ENCODE measurements at places on chromosomes 11 and 22.

GRCh38 chr11:69040581-69041260, 8.0 kb upstream of the TPCN2 start:
- DNase-seq: peak; percentile 94

GRCh38 chr11:130159657-130160497, at the start of gene ST14:
Gene ST14 (plus strand): TSS chr11:130159782. CDS start chr11:130159980, 198 bp downstream.
- DNase-seq: no peak

DNA sequence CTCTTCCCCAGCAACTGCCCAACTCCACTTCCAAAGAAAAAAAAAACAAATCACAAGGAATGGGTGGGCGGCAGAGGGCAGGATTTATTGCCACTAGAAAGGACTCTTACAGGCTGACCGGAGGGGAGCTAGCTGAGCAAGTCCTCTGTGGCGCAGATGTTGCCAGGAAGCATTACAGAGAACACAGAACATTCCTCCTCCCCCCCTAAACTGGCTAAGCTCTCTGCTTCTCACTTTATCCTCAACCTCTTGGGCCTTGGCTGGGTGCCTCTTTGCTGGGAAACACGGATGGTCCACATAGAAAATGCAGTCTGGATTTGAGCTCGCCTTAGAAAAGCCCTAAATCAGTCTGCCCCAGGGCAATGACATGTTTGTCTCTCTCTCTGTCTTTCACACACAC, 12.6 kb upstream of the FJX1 start:
- DNase-seq: no peak

GRCh38 chr11:16296273-16296672, 60.1 kb downstream of the SOX6 start:
- DNase-seq: no peak

DNA sequence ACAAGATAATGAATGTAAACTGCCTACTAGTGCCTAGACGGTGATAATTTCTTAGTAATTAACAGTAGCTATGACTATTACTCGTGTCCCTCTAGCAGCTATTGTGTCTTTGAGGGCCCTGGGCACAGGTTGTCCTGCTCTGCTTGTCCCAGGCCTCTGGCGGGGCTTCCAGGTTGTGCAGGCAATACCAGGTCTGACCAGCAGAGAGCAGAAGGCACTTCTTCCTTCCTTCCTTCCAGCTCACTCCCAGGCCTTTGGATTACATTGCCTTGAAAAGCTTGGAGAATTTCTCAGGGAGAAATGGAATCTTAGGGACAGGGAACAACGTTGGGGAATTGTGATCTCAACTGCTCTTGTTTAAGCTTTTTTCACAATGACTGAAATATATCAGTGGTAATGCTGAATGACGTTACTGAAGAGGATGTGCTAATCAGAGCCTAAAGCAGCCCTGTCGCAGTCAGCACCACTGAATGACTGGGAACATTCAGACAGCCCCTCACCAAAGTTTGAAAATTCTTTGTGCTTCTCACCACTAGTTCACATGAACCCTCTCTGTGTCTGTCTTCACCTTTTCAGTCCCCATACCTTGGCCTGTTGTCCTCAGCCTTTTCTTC, 8.4 kb upstream of the CCKBR start:
- DNase-seq: peak; percentile 45

DNA sequence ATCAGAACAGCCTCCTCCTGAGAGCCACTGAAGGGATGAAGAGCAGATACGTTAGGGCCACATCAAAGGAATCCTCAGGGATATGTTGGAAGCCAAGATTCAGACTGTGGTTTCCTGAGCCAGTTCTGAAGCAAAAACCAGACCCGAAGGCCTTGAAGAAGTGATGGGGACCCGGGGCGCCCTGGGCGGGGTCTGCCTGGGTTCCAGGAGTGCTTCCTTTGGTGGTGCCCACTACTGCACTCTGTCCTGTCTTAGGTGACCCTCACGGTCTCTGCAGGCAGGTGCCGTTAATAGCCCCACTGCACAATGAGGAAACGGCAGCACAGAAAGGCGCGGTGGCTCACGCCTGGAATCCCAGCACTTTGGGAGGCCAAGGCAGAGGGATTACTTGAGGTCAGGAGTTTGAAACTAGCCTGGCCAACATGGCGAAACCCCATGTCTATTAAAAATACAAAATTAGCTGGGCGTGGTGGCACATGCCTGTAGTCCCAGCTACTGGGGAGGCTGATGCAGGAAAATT, 12.9 kb upstream of the SH3BP1 start:
- DNase-seq: no peak

DNA sequence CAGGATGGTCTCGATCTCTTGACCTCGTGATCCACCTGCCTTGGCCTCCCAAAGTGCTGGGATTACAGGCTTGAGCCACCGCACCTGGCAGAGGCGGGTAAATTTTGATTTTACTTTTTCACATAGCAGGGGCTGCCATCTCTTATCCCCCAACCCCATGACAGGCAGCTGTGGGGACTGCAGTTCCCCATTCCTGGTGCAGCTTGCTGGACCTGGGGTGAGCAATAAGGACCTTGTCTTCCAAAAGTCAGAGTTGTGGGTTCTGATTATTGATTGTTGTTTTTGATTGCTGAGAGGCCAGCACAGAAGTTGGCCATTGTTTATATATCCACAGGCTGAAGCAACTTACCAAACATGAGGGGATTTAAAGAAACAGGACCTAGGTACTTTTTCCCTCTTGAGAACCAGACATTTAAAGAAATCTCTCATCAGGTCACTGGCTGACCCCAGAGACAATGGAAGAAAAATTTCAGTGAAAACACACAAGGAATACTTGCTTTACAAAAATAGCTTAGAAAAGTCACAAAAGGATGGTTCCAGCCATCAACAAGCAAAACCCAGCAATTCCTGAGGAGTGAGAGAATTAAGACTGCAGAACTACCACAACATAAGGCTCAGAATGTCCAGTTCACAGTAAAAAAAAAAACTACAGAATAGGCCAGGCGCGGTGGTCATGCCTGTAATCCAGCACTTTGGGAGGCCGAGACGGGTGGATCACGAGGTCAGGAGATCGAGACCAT, 22.0 kb upstream of the MAPK1 start:
- DNase-seq: no peak

- no peak for DNase-seq
Measured at GRCh38 chr11:10324474-10324873, 19.6 kb downstream of the ADM start.

DNA sequence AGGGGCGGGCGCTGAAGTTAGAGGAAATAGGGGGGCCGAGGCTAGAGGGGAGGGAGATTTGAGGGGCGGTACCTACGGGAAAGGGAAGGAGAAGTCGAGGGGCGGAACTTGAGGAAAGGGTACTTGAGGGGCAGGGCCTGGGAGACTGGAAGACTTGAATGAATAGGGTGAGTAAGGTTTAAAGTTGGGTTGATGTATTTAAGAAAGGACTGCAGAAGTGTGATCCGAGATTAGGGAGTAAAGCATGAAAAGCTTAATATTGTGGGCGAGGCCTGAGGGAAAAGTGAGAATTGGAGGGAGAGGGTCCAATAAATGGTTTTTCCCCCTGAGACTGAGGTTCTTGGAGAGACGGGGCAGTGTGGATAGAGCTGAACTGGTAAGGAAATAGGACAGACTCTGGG, 723 bp downstream of the HSCB start:
- no peak for DNase-seq

GRCh38 chr11:62553080-62553838, 6.7 kb upstream of the AHNAK start:
- peak; percentile 81 for DNase-seq

DNA sequence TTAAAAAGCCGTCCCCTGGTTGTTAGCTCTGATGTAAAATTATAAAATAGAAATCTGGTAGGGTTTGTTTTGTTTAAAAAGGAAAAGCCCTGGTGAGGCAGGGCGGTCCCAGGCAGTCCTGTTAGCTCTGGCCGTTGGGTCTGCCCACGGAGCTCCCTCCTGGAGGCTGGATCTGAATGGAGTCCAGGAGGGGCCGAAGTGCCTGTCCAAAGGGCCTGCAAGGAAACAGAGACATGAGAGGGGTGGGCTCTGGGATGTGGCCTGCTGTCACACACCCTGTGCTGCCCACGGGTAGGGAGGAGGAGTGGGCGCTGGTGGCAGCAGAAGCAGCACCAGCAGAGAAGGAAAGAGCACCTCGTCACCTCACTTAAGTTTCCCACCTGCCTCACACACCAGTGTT, 11.3 kb upstream of the PMM1 start:
- no peak for DNase-seq

- DNase-seq: no peak
Measured at GRCh38 chr11:36392196-36392595, 96.1 kb downstream of the PRR5L start.

DNA sequence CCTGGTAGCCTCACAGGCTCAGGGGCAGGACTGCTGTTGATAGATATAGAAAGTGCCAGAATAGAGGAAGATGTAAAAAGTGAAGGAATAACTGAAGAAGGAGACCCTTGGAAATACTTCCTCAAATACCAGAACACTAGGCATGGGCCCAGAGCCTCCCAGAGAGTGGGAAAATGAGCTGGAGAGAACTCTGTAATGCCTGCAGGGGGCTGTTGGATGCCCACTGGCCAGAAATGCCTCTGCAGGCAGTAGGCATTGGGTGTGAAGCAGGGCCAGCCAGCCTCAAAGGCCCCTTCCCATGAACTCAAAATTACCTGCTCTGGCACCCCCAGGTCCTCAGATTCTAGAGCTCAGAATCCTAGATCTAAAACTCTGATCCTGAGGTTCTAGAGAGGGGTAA, 15.1 kb downstream of the P2RY2 start:
- DNase-seq: no peak

DNA sequence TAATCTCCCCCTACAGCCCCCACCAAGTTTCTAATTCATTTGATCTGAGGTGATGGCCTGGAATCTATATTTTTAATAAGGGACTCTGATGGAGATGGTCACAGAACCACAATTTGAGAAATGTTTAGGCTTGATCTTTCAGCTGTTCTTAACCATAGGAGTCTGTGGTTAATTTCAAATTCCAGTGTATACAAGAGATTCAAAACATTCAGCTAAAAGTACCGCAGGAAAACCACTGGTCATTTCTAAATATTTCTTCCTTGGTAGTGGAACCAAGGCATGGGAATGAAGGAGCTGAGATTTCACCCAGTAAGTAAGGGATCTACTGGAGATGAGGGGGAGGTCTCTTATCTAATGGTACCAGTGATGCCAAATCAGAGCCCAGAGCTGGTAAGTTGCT, 18.3 kb upstream of the GALNT18 start:
- DNase-seq: no peak

GRCh38 chr11:10993186-10993585, 135.3 kb upstream of the ZBED5 start:
- no peak for DNase-seq

DNA sequence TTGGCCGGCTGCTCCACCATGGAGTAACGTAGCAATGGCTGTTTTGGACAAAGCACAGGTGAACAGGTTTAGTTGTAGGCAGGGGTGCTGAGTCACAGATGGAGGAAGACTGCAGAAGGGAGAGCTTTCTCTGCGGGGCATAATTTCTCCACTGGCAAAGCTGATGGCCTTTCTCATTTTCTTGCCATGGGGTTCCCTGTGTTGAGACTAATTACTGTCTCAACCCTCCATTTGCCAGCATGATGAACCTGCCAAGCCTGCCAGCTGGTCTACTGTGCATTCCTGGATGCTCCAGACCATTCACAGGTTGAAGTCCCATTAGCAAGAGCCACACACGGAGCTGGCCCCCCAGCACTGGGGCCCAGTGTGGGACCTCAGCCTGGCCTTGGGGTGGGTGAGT, 202.4 kb downstream of the BARX2 start:
- no peak for DNase-seq

DNA sequence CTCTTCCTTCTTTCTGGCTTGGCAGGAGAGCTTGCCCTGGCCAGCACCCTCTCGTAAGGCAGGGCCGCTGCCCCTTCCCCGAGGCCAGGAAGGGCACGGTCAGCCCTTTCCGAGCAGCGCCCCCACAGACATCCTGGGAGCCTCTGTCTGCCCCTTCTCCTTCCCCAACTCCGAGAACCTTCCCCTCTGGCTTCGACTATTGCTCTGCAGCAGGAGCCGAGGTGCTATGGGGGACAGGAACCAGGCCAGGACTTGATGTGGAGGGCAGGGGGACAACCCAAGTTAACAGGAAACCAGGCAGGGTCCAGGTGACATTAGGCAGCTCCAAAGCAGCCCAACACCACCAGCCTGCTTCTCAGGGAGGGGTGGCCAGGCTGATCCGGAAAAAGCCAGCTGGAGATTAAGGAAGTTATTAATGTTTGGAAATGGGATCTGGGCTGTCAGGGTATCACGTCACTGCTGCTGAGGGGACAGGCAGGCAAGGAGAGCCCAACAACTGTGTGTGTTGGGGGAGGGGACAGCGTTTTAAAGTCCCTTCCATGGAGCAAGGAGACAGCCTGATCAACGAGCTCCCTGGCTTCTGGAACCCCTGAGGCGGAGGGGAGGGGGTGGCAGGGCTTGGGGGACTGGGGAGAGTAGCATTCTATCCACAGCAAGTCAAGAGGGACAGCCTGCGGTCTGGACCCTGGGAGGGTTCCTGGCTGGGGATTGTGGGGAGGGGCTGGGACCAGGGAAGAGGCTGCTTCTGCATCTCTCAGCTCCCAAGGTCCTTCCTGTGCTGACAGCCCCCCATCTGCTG, 27.3 kb downstream of the SYT7 start:
- DNase-seq: no peak

- DNase-seq: no peak
Measured at GRCh38 chr11:91850533-91851275, 373.9 kb upstream of the FAT3 start.

GRCh38 chr11:13771151-13771550, 102.7 kb downstream of the FAR1 start:
- no peak for DNase-seq

- DNase-seq: no peak
Measured at GRCh38 chr11:73317803-73318202, 9.7 kb downstream of the ARHGEF17 start.

- no peak for DNase-seq
Measured at GRCh38 chr11:13324709-13325108, 47.1 kb downstream of the BMAL1 start.

DNA sequence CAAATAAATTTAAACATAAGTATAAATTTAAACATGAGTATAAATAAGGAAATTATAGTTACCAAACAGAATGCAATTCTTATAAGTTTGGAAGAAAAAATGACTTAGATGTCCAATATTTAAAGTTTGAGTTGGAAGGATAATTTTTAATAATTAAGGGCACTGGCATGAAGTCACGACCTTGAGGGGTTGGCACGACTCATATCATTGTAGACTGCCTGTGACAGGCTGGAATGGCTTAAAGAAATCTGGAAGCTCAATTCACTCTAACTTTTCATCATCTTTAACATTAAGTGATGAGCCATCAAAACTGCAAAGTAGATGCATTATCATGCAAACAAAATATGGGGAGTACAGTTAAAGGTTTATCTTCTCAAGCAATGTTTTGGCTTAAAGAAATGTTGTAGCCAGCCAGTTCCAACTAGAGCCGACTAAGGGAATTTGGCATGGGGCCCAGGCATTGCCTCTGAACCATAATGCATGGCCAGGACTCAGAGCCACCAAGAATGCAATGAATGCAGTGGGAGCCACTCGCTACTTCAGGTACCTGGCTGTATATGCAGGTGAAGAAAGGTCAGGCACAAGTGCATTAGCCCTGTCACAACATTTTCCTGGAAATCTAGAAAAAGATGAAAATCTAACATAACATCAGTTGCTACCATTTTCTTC, 33.4 kb downstream of the PGR start:
- DNase-seq: no peak
